ENCODE measurements at places on chromosomes 3 and 15.

- no peak for DNase-seq
Observed at GRCh38 chr3:52440671-52441070, 4.2 kb downstream of the SEMA3G start.

- DNase-seq = no peak
Observed at GRCh38 chr15:74042603-74043424, 39.5 kb downstream of the GOLGA6A start.

DNA sequence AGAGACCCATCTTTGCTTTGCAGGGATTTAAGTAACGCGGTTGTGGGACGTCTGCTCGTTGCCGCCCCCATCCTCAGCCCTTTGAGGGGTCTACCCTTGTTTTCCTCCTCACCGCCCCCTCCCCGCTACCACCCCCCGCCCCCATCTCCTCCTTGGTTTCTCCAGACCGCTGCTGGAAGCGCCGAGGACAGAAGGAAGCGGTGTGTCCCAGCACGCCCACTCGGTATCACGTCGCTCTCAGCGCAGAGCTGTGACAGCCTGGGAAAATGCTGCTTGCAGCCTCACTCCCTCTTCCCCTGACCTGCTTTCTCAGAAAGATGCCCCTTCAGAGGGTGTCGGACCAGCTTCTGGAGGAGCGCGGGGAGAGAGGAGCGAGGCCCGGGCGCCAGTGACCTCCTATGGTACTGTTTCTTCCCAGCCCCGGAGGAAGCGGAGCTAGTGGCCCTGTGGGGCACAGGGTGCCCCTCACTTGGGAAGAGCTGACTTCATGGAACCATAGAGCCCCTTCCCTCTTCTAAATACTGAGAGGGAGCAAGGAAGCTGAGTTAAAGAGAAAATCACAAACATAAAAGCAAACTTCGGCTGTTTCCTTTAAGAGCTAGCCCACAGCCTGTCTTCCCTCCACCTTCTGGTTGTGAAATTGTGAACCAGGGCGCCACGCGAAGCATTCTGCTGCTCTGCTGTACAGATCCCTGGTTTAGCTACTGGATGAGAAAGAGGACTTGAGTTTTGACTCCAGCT lies 698 bp downstream of the IL1RAP start:
- no peak for DNase-seq

- DNase-seq = no peak
Observed at GRCh38 chr3:69699183-69699582, 40.1 kb upstream of the MITF start.

GRCh38 chr3:178181784-178182183 lies 354.5 kb upstream of the KCNMB2 start:
- DNase-seq = no peak

DNA sequence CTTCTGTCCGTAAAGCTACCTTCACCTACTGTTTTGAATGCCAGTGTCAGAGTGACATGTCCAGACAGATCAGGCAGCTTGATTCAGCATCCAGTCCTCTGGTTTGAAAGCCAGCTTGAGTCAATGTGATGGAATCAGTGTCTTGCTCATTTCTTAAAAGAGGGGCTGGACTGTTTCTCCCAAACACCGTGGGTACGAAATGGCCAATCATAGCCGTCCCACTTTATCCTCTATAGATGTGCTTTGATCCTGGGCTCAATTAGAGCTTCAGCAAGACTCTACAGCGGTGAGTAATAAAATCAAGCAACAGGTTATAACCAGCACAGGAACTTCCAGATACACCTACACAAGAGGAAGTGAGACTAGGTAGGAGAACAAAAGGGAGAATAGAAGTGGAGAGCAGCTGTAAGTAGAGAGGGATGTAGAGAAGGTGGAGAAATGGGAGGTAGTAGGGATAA lies 17.0 kb upstream of the OR5K1 start:
- no peak for DNase-seq

DNA sequence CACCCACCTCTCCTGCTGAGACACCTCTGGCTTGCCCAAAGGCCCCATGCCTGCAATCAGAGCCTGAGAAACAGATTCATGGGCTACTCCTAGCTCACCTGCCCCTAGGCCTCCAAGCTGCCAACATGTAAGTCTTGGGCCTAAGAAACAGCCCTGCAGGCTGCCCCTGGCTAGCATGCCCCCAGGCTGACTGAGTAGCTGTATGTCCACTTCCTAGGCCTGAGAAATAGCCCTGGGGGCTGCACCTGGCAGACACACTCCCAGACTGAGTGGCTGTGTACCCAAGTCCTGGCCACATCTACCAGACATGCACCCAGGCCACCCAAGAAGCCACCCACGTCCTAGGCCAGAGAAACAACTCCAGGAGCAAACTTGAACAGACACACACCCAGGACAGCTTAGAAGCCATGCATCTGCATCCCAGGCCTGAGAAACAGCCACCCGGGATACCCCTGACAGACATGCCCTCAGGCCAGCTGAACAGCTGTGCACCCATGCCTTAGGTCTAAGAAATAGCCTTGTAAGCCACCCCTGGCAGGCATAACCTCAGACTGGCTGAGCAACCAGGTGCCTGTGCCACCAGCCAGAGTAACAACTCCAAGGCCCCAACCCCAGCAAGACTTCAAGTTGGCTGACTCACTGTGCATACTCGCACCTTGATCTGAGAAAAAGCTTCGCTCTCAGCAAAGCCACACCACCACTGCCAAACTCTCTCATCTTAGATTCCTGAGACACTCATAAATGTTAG lies 12.0 kb upstream of the NRG4 start:
- no peak for DNase-seq

GRCh38 chr3:109952924-109953323 lies 615.6 kb upstream of the DPPA4 start:
- no peak for DNase-seq

DNA sequence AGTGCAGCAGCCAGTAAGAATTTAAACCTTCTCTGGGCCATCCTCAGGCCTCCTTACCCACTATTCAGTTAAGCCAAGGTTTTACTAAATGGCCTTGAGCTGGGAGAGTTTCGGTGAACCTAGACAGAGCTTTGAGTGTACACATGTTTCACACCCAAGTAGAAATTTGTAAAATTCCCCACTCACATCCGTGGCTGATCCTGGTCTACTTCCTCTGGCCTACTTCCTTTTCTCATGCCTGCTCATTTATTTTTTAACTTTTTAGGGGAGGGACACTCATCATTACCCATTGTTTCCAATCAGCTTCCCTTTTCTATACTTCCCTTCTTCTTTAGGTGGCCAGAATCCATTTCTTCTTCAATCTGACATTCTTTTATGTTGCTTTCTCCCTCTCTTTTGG lies 7.6 kb downstream of the CX3CR1 start:
- DNase-seq = no peak

Measured in stimulated activated CD8-positive, alpha-beta memory T cell treated with anti-CD3 and anti-CD28 coated beads, Interleukin-4, amount 100 ng/mL, for 1 hour (primary cell).